Upper lobe of right lung (tissue), 1 donor: ENCODE measurements at places on chromosomes 12 and 14.

DNA sequence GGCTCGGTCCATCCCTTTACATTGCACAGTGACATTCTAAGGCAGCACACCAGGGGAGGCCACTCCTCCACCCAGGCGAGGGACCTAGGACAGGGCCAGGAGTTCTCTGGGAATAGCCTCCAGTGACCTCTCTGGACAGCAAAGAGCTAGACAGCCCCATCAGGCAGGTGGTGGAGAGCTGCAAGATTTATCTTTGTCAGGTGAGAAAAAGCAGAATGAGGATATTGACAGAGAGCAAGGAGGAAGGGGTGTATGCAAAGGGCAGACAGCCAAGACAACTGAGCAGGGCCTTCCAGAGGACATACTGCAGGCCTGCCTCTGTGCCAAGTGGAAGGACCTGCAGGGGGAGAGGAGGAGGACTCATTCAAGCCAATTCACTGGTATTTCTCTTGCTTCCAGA lies 112.4 kb upstream of the MAX start:
- DNase-seq: no peak

GRCh38 chr12:116719731-116720528 lies 17.9 kb downstream of the SPRING1 start:
- DNase-seq: no peak

GRCh38 chr12:112183141-112184021 lies 58.0 kb downstream of the TRAFD1 start:
- DNase-seq: no peak

GRCh38 chr14:76792422-76792821 lies 20.3 kb downstream of the ANGEL1 start:
- DNase-seq: no peak

DNA sequence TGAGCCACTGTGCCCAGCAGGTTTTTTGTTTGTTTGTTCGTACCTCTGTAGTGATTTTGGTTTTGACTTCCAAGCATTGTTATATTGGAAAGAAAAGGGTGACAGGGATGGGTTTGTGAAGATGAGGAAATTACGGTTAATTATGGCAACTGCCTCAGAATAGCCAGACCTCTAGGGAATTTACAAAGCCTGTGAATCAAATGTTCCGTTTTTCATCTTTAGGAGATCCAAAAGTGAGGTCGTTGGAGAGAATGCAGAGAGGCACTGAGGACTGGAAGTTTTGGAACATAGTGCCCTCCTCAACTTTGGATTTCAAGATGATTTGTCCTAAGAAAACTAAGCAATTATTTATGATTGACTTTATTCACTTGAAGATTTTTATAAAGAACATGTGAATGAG lies 54.5 kb upstream of the EVL start:
- DNase-seq: no peak

DNA sequence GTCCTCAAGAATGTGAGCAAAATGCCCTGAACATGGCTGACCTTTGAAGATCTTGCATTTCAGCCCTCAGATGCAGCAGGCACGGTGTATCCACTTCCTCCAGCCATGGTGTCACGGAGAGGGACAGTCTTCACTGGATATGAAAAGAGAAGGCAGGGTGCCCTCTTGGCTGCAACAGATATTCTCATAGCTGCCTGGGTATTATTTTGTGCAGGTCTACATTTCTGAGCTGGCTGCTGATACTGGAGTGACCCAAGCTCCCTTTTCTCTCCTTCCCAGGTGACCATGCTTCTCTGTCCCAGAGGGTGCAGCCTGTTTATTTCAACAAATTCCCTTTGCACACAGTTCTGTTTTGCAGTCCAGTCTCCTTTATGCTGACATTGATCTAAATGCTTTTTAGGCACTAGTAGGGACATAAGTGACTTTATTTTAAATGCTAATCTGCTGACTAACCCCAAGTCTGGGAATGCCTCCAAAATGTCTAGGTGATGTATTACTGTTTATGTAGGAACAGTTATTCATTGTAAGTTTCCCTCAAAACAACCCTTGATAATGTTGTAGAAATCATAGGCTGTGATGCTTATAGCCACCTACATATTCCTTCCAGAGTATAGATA lies 17.4 kb upstream of the PYGL start:
- DNase-seq: no peak

DNA sequence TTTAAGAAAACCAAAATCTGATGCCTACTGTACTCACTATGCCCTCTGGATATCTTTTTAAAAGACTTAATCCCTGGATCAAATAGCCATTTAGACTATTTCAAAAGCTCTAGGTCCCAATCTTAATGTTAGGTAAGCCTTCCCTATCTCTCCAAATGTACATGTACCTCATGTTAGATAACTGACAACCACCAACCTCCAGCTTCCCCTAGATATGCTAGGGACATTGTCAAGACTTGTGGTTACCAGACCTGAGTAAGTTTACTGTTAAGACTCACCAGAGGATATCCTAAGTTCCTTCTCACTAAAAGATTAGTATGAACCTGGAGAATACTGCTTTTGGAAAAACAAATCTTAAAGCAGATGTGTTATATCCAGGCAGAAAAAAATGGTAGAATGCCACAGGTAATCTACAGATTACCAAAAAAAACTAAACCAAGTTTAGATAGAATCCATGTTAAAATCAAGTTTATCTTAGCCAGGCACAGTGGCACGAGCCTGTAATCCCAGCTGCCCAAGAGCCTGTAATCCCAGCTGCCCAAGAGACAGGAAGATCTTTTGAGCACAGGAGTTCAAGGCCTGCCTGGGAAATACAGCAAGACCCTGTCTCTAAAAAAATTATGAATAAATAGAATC lies 9.7 kb downstream of the NAP1L1 start:
- DNase-seq: no peak

GRCh38 chr12:85688837-85689236 lies 147.4 kb downstream of the RASSF9 start:
- DNase-seq: no peak

DNA sequence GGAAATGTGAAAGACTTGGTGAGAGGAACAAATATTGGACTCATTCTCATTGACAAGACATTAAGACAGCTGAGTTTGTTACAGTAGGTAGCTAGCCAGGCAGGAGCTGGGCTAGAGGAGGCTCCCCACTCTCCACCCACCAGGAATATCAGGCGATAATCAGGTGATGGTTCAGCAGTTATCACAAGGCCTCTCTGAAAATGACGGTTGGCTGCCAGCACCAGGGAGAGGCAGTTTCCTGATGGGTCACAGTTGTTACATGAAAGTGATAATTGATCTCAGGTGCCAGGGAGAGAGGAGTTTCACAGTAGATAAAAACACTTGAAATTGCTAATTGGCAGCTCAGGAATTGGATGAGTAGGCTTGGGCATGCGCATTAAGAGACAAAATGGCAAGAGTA lies 116.5 kb downstream of the TMTC2 start:
- DNase-seq: no peak

DNA sequence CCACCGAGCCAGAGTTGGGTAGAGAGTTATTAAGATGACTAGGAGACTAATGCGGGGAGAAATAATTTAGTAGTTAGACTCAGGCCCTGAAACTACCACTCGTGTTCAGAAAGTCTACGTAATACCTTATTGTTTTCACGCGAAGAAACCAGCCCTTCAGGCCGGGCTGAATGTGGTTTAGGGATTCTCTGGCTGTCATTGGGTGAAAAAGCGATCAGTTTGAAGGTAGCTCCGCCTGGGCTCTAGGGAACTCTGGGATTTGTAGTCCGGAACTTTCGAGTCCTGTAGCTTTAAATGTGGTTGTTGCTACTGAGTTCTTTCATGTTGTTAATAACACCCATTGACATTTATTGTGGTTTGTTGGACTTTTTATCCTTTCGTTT lies 549 bp upstream of the WDR89 start:
- peak; percentile 76 for DNase-seq

- DNase-seq: no peak
Measured at GRCh38 chr12:12734054-12734453, 16.9 kb downstream of the CDKN1B start.

GRCh38 chr12:91741932-91742331 lies 403.7 kb downstream of the BTG1 start:
- no peak for DNase-seq

DNA sequence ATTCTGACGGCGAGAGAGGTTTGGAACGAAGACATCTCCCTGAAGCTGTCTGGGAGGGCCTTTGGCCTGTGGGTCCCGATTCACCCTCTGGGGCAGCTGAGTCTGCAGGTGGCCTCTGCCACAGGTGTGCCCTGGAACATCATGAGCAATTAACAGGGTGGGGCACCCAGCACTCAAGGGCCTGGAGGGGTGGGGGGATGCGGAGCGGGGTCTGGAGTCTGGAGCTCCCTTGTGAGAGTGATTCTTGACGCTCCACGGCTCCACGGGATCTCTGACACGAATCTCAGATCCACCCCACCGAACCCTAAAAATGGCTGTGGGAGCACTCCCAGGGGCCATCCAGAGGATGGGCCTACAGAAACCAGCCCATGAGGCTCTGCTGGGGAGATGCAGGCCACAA lies 8.3 kb downstream of the ITPK1 start:
- DNase-seq: no peak

DNA sequence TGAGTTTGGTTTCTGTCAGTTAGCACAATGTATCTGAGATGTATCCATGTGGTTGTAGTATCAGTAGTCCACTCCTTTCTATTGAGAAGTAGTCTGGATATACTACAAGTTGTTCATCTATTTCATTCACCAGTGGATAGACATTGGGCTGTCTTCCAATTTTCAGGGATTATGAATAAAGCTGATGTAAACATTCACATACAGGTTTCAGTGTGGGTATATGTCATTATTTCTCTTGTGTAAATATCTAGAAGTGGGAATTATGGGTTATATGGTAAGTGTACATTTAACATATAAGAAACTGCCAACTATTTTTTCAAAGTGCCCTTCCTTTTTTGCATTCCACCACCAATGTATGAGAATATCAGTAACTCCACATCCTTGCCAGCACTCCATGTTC lies 35.9 kb downstream of the PHLDA1 start:
- no peak for DNase-seq

DNA sequence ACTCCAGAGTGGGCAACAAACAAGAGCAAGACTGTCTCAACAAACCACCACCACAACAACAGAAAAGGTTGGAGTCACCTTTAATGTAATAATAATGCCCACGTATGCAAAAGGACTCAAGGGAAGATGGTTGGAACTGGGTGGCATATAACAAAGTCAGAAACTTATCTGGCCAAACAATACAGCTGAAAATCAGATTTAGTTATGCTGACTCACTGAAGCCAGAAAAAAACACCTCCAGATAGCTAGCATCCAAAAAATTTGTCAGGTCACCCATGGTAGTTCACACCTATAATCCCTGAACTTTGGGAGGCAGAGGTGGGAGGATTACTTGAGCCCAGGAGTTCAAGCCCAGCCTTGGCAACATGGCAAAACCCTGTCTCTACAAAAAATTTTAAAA lies 24.4 kb downstream of the SLC11A2 start:
- DNase-seq: no peak

GRCh38 chr14:105532735-105533141 lies 6.4 kb downstream of the TMEM121 start:
- DNase-seq: peak; percentile 57

- no peak for DNase-seq
Measured at GRCh38 chr12:123077298-123078119, 73.4 kb downstream of the PITPNM2 start.

- no peak for DNase-seq
Measured at GRCh38 chr12:120125792-120126634, 9.5 kb upstream of the RAB35 start.

GRCh38 chr12:124045671-124046455 lies 72.8 kb downstream of the ZNF664 start:
- no peak for DNase-seq

DNA sequence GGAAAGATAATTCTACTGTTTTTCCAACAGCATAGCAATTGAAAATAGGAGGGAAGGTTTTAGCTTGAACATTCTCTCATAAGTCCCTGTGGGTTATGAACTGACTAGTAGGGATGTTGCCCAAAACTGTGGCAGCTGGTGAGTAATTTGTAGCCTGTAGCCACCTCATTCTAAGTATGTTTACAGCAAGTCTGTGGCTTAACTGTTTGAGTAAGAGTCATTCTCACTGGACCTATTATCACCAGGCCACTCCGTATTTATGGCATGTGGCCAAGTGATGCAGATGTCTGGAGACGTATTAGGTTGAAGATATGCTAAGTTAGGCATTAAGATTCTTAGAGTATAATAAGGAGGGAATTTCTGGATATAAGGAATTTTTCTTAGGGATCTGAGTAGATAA lies 458.3 kb downstream of the ETNK1 start:
- no peak for DNase-seq

DNA sequence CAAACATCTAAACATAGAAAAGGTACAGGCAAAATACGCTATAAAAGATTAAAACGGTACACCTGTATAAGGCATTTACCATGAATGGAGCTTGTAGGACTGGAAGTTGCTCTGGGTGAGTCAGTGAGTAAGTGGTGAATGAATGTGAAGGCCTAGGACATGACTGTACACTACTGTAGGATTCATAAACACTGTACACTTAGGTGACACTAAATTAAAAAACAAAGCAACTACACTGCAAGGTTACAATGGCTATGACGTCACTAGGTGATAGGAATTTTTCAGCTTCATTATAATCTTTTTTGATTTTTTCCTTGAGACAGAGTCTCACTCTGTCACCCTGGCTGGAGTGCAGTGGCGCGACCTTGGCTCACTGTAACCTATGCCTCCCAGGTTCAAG lies 269.2 kb downstream of the KSR2 start:
- no peak for DNase-seq

- no peak for DNase-seq
Measured at GRCh38 chr14:67416810-67417209, 4.8 kb upstream of the PLEK2 start.

- no peak for DNase-seq
Measured at GRCh38 chr12:64229240-64229639, 7.1 kb upstream of the KICS2 start.

DNA sequence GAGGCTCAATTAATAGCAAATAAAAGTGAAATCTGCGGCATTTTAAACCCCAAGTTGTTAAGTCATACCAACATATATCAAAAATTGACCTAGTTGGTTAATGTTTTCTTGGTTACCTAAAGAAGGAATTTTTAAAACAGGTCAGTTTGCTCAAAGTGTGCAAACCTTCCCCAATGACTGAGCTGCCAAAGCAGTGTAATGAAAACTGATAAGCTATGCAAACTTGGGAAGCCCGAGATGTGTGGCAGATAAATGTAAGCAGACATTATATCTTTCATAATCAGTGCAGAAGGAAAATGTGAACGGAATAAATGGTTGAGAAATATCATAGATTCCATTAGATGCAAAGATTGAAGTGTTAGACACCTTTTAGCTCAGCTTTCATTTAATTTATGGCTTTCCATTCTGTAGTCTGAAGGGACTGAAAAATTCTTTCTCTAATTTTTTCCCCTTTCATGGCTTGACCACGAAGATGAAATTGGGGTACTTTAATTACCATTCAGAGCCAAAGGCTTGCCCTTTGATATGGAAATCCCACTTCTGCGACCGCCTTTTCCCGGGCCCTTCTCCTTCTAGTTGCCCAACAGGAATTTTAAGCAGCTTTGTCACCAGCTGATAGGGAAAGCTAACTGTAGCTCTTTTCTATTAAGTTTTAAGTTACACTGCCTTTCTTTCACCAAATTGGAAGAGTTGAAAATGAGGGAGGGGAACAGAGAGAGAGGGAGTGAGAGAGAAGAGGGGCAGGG lies 306.6 kb upstream of the SOX5 start:
- no peak for DNase-seq

GRCh38 chr12:93089805-93090569 lies 160.9 kb upstream of the EEA1 start:
- DNase-seq: no peak

GRCh38 chr12:65263777-65264176 lies 14.7 kb upstream of the MSRB3 start:
- no peak for DNase-seq
